A172 (cell line): ENCODE measurements at places on chromosomes 11 and 22.

- DNase-seq, result no peak
Measured at GRCh38 chr11:22720457-22720856, 54.0 kb downstream of the GAS2 start.

DNA sequence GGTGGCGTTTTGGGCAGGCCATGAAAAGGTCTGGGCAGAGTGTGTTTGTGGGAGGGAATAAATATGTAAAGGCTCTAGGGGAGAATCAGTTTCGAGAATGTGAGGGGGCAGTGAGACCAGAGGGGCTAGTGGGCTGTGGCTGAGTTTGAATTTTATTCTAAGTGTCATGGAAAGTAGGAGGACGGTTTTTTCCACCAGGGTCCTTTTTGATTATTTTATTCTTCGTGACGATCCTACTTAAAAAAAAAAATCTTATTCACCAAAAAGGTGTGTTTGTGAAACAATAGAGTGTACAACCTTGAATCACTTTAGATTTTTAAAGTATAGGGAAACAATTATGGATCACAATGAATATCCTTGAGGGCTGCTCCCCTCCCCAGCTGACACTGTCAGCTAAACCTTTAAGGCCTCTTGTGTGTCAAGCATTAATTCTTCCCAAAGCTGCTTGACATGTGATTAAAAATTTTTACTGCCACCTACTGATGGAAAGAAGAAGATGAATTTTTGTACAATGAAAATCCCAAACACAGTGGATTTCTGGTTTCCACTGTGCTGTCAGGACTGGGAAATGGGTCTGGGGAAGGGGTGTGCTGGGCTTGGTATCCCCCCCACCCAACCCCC lies 107.5 kb upstream of the OR4B1 start:
- peak; percentile 70 for DNase-seq

- DNase-seq, result peak; percentile 66
Measured at GRCh38 chr11:78228467-78228866, 39.7 kb downstream of the USP35 start.

DNA sequence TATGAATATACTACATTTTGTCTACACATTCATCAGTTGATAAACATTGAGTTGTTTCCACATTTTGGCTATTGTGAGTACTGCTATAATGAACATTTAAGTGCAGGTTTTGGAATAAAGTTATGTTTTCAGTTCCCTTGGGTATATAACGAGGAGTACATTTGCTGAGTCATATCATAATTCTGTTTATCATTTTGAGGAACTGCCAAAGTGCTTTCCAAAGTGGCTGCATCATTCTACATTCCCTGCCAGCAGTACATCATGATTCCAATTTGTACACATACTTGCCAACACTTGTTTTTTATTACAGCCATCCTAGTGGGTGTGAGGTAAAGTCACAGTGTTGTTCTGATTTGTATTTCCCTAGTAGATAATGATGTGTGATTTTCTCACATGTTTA lies 1458.6 kb upstream of the TENM4 start:
- DNase-seq, result peak; percentile 10

DNA sequence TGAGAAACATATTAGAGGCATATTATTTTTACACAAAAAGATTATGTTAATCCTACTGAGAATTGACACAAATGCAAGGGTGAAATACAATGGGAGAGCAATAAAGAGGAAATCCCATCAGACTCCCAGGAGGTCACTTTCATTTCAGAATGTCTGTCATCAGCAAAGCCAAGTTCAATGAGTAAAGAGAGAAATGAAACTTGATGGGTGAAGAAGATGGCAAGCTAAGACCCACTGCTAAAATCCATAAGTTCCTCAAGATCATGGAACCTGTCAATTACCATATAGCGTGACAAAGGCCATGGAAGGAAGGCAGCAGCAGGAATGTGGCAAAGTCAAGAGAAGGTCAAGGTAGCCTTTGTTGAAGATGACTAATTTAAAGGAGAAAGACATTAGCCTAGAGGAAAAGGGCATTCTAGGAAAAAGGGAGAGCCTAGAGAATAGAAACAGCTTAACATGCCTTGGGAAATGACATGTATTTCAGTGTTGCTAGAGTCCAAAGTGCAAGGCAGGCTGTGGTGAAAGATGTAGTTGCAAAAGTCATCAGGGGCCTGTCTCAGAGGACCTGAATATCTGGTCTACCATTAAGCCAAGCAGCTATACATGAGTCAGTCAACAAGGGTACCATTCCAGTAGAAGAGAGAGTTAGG lies 43.1 kb downstream of the FAM168A start:
- no peak for DNase-seq

DNA sequence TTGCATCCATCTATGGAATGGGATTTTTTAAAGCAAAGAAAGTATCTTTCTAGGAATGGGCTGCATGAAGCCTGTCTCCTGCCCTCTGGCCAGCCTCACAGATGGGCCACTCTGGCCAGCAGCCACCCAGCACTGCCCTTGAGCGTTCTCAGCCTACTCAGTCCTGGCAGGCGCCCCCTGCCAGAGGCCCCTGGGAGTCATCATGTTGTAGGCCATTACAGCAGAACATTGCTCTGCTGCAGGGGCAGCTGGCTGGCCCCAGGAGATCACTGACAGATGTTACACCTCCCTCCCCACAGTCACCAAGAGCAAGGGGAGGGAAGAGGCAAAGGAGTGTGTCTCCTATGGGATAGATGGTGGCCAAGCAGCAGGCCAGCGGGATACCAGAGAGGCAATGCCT lies 363.7 kb downstream of the NXPE2 start:
- DNase-seq, result no peak

GRCh38 chr11:11078344-11079086 lies 220.7 kb upstream of the ZBED5 start:
- no peak for DNase-seq

GRCh38 chr22:19843107-19843856 lies 11.4 kb downstream of the GNB1L start:
- no peak for DNase-seq

DNA sequence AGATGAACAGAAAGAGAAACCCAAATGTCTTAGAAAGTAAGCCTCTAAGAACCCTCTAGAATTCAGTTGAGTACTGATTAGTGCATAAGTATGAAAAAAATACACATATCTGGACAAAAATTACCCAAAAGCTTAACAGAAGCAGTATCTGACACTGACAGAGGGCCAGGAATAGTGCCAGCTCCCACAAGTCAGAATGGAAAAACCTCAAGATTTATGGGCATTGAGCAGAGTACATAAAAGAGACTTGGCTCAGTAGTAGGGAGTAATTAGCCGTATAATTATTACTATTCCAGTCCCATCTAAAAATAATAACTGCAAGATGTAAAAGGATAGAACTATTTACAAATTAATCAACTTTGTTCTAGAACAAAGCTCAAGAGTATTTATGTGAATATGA lies 834.5 kb downstream of the FAM181B start:
- DNase-seq, result no peak

GRCh38 chr22:41531715-41532477 lies 12.4 kb downstream of the POLR3H start:
- no peak for DNase-seq
